ENCODE measurements at places on chromosomes 2 and 18. TPM values are rescaled to one million over a fixed set of nuclear protein-coding genes. Genes with fewer than 3 reads are reported as not detected.

DLGAP1 gene
- total RNA-seq = not detected

HOXD12 gene
- total RNA-seq = not detected

CCDC74B gene
- total RNA-seq = 5.1 TPM

NEU2 gene
- not detected for total RNA-seq

RNF181 gene
- 165 TPM for total RNA-seq

MTX2 gene
- 44.7 TPM for total RNA-seq

C2orf80 gene
- total RNA-seq = not detected

CRYGC gene
- total RNA-seq = not detected

ST6GAL2 gene
- 12.8 TPM for total RNA-seq

RUFY4 gene
- not detected for total RNA-seq

EFR3B gene
- 10.0 TPM for total RNA-seq

DPP4 gene
- 1.0 TPM for total RNA-seq

TGIF1 gene
- total RNA-seq = 75.3 TPM

UNC50 gene
- total RNA-seq = 45.7 TPM

APCDD1 gene
- 0.07 TPM for total RNA-seq

SLC9A2 gene
- 3.3 TPM for total RNA-seq

SP100 gene
- 26.0 TPM for total RNA-seq

FBXO48 gene
- total RNA-seq = 0.60 TPM

FOXI3 gene
- total RNA-seq = 0.03 TPM

AQP12B gene
- total RNA-seq = not detected

MC5R gene
- not detected for total RNA-seq

CPLX4 gene
- total RNA-seq = not detected

MXD1 gene
- total RNA-seq = 3.0 TPM

IL1A gene
- total RNA-seq = 0.19 TPM

ATP8B1 gene
- total RNA-seq = 7.6 TPM

ESCO1 gene
- 11.6 TPM for total RNA-seq

PTCD3 gene
- total RNA-seq = 71.8 TPM

PJVK gene
- 1.6 TPM for total RNA-seq

CCDC68 gene
- 5.8 TPM for total RNA-seq

GPR35 gene
- total RNA-seq = 0.83 TPM

TGFA gene
- total RNA-seq = 8.2 TPM

RSAD2 gene
- 0.19 TPM for total RNA-seq

NTSR2 gene
- not detected for total RNA-seq

LYG2 gene
- total RNA-seq = not detected

EN1 gene
- 0.83 TPM for total RNA-seq
